ENCODE measurements at places on chromosomes 2 and 18.
A peak's percentile ranks its signal among the peaks of the same experiment; 100 is the strongest.

DNA sequence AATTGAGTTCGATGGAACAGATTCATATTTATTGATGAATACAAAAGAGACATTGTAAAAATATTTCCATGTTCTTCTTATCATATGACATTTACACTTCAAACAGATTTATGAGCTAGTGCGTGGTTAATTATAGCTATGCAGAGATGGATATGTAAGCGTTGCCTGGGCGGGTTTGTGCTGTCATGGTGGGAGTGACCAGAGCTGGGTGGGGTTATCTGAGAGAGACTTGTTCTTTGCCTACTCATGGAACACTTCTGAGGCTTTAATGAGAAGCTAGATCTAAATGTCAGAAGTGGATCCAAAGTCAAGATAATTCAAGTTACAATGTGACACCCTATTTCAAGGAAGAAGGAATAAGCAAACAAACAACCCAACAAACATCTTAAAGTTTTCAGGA, 162.3 kb upstream of the ZEB2 start:
- DNase-seq, result no peak

GRCh38 chr18:67652288-67652687, 135.8 kb upstream of the DSEL start:
- no peak for DNase-seq

GRCh38 chr18:79199691-79200374, 130.6 kb downstream of the ATP9B start:
- DNase-seq, result peak; percentile 9

DNA sequence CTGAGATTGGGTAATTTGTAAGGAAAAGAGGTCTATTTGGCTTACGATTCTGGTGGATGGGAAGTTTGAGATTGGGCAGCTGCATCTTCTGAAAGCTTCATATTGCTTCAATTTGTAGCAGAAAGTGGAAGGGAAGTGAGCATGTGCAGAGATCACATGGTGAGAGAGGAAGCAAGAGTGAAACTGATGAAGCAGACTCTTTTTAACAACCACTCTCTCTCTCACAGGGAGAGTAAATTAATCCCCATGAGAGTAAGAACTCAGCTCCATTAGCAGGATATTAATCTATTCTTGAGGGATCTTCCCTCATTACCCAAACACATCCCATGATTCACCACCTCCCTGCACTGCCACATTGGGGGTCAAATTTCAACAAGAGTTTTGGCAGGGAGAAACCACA, 298.5 kb upstream of the CELF4 start:
- DNase-seq, result no peak

DNA sequence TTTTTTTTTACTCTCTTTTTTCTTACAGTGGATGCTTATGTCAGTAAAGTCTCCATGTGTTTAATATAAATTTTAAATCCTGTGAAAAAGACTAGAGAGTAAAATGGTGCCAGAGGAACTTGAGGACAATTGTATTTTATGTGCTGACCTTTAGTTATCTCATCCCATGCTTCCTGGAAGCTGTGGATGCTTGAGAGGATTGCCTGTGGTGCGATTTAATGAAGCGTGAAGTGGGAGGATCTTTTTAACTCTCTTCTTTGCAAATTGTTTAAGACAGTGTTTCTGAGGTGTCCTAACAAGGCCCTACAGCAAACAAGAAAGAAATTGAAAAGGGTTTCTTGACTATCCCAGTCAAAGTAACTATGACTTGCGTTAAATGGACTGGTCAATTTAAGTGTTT, 84.2 kb downstream of the DTNA start:
- no peak for DNase-seq

DNA sequence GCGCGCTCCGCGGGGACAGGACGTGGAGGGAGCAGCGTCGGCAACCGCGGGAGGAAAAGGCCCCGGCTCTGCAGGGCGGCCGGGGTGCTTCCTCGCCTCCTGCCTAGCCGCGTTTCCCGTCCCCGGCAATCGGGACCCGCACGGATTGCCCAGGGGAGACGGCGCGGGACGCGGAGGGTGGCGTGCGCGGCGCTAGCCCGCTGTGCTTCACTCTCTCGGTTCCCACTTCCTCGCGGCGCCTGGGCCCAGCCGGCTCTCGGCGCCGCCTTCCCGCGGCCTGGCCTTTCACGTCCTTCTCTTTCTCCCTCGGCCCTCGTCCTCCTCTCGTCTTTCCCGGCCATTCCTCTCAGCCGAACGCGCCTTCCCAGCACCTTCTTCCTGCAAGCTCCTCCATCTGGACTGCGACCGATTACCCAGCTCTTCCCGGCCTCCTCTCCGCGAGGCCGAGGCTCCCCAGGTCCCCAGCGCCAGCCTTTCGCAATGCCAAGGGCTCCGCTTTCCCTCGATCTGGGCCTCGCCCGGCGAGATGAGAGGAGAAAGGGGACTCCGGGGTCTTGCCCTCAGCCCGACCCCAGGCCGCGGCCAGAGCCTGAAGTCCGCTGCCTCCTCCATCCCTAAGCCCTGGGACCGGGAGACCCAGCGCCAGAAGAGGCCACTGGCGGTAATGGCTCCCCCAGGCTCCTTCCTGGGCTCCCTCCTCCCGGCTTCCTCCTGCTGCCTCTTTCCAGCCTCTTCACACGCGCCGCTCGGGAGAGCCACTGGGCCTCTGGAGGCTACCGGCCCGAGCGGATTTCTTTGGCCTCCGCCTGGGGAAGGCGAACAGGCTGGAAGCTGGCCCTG, 34.3 kb upstream of the ATP6V1B1 start:
- DNase-seq, result no peak
